ENCODE measurements at places on chromosomes 7 and 10. TPM values are rescaled to one million over a fixed set of nuclear protein-coding genes. Genes with fewer than 3 reads are reported as not detected.

The AKR1C3 gene
- total RNA-seq, result 47.7 TPM

The CALML5 gene
- total RNA-seq, result not detected

The FOXI2 gene
- not detected for total RNA-seq

The MSS51 gene
- 0.65 TPM for total RNA-seq

The BLVRA gene
- 47.3 TPM for total RNA-seq

The SPDYE9 gene
- total RNA-seq, result not detected

The PON1 gene
- total RNA-seq, result not detected

The CLEC5A gene
- total RNA-seq, result not detected

The COL13A1 gene
- total RNA-seq, result 37.2 TPM

The ATOH7 gene
- total RNA-seq, result not detected
